Lower lobe of right lung (tissue), 2 donors: ENCODE measurements at places on chromosomes 11 and 22. TPM values are rescaled to one million over a fixed set of nuclear protein-coding genes. Genes with fewer than 3 reads are reported as not detected.

Gene INPP5J
- 4.6 TPM for total RNA-seq

Gene NXPE4
- total RNA-seq = not detected

Gene F2
- total RNA-seq = not detected

Gene RNASEH2C
- total RNA-seq = 44.4 TPM

Gene FOLH1
- total RNA-seq = 2.4 TPM

GRCh38 chr11:17408641-17409040 is 20.2 kb upstream of the KCNJ11 start:
- DNase-seq = no peak

DNA sequence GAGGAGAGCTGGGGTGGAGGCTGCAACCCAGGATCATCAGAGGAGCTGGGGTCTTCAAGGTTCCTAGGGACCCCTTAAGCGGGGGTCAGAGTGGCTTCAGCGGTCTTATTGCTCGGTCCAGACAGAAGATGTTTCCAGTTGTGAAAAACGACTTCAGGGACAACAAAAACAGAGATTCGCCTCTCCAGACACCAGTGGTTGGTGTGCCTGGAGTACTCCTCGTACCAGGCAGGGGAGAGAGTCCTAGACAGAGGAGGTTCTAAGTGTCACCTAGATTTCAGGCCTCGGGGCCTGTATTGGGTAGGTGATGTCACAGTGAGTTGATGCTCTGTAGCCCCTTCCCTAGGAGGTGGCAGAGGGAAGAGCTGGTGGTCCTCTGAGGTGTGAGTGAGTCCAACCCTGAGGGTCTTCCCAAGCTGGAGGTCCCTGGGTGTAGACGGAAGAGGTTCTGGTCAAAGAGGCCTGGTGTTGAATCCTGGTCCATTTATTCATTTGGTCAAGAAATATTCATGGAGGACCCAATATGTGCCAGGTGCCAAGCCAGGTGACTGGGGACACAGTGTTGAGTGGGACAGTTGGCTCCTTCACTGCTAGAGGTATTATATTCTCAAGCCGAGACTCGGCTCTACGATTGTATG is 4.4 kb upstream of the IGLL5 start:
- no peak for DNase-seq

DNA sequence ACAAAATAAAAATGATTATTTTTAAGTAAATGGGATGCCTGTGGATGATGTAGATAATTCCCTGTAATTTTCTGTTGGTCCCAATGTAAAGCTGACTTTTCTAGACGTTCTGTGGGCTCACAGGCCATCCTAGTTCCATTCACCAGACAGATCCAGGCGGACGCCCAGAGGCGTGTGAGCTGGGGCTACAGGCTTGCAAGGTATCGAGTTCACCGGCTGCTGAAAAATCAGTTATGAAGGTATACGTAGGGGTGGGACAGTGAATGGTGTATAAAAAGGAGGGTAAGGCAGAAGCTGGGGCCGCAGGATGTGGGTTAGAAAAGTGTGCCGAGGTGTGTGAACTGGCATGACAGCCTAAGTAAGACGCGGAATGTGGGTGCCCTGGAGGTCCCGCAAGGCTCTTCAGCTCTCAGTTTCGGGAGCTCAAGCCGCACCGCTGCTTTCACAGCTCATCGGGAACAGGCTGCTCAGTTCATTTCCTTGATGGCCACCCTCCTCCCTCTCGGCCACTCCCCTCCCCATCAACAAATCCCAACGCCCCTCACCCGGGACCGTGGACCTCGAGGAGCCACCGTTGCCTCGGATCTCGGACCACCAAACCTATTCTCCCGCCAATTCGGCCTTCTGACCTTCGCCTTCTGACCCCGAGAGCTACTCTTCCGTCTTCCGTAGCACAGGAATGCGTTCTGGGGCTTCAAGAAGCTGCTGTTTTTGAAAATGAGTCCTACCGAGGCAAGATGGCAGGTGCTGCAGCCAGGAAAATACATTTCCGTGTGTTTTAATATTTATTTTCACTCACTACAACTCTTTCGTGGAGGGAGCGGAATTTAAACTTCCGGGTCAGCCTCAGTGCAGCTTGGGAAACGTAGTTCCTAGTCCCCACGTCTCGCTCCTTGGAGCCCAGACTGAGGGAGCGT is at the start of gene XNDC1N:
Gene XNDC1N, minus strand, starts transcription at position 775 of the 917 bp plus-strand sequence. CDS start 5,241 bp downstream, outside the sequence.
- peak; percentile 67 for DNase-seq

DNA sequence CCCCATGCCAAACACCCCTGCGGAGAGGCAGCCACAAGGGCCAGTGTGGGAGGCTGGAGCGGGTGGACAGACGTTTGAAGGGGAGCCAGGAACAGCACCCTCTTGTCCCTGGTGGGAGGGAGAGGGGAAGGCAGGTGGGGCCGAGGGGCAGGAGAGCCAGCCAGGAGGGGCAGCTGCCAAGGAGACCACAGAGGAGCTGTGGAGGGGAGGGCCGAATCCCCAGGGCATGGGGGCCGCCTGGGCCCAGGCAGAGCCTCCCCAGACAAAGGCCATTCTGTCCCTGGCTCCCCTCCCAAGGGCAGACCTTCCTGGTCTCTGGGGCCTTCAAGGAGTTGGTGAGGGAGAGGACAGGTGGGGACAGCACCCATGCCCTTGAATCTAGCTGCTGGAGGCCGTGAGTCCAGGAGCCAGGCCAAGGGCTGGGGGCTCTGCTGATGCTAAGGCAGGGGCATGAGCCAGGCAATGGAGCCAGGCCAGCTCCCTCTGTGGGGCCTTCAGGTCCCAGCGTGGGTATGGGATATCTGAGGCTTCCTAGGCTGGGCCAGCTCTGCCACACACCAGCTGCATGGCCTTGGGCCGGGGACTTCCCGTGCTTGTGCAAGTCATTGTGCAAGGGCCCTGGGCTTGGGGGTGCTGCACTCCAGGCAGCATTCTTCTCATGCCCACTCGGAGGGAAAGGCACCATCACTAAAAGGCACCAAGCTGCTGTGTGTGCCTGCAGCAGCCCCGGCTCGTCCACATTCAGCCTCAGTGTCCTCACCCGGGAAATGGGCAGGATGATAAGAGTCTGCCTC is 11.4 kb downstream of the EMID1 start:
- no peak for DNase-seq

DNA sequence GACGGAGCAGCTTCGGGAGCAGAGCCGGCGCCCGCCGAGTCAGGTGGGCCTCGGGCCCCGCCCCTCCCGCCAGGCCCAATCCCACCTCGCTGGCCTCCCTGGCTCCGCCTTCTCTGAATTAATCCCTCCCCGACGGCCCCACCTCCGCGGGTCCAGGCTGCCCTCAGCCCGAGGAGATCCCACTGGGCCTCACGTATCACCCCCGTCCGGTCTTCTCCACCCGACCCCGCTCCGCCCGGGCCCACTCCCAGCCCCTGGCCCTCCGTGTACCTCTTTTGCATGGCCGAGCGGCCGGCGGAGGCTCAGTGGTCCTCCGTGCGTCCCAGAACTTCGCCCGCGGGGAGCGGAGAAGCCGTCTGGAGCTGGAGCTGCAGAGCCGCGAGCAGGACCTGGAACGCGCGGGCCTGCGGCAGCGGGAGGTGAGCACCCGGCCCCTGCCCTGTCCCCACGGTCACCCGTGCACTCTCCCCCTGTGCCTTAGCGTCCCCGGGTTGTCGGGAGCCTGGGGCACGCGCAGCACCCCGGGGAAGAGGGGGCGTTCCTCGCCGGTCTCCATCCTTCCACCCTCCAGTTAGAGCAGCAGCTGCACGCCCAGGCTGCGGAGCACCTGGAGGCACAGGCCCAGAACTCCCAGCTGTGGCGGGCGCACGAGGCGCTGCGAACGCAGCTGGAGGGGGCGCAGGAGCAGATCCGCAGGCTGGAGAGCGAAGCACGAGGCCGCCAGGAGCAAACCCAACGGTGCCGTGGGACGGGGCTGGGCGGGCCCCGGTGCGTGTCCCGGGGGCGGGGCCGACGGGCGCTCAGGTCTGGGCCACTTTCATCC is 2.2 kb upstream of the CD151 start:
- peak; percentile 87 for DNase-seq

- DNase-seq = peak; percentile 65
Measured at GRCh38 chr11:116641561-116642045, 131.2 kb downstream of the BUD13 start.
